Activated T-helper 17 cell treated with anti-CD3 and anti-CD28 coated beads, Interleukin-2, amount 50 U/mL, for 72 hours (primary cell): ENCODE measurements at places on chromosomes 7 and 10.

- ATAC-seq: no peak
Observed at GRCh38 chr7:132742189-132742612, 165.9 kb upstream of the PLXNA4 start.

DNA sequence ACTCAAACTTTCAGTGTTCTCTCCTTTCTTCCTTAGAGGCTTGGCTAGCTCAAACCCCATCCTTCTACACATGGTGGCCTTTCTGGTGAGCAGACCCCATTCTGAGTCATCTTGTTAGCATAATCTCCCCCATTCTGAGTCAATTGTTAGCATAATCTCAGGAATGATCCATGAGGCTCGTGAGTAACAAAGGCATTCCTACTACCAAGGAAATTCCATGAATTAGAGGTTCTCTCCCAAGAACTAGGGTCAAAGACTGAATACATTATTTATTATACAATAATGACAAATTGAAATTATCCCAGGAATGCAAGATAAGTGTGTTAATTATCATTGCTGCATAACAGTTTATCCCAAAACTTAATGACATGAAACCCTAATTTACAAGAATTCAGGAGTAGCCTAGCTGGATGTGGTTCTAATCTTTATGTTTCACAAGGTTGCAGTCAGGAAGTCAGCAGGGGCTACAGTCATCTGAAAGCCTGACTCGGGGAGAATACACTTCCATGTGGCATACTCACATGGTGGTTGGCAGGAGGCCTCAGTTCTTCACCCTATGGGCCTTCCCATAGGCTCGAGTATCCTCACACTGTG, 100.2 kb downstream of the MMRN2 start:
- no peak for ATAC-seq

DNA sequence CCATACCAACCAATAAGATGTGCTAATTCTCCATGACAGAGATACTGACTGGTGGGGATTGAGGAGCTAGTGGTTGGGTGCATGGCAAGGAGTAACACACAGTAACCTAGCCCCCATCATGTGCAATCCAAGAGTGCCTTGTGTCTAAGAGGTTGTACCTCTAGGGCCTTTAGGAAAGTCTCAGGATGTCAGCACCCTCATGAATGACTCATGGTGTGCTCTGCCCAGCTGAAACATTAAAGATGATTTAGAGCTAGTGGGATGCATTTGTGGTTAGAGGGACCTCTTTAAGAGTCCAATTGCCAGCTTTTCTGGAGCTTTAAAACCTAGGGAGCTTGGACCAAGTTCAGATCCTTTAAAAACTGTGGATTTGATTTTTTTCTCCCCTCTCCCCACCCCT, 181.1 kb downstream of the HERPUD2 start:
- no peak for ATAC-seq

DNA sequence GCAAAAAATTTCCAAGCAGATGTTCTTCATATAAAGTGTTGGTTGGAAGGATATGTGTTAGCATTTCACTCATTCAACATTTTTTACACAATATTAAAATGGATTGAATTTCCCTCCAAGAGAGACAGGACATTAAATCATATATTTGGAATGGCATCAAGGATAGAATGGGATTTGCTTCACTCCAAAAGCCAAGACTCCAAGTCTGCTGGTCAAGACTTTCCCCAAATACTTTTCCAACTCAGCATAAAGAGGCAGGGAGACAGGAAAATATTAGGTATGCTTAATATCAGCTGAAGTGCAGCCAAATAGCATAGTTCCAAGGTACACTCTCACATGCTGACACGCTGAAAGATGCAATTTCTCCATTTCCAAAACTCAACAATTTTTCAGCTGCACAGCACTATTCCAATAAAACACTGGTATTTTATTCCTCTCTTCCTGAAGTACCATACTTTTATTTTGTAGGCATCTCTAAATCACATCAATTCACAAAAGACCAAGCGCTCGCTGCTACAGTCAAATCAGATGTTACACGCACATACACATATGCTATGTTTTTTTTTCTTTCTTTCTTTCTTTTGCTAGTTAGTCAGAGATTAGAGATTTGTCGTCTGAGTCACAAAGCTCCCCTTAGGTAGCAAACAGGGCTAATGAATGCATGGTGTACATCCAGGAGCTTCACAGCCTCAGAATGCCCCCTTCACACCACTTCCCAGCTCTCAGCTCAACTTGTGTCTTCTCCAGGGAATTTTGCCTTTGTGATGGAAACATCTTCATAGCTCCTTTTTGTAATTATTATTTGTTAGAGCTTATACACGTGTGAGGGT, 1033.8 kb upstream of the AUTS2 start:
- no peak for ATAC-seq

DNA sequence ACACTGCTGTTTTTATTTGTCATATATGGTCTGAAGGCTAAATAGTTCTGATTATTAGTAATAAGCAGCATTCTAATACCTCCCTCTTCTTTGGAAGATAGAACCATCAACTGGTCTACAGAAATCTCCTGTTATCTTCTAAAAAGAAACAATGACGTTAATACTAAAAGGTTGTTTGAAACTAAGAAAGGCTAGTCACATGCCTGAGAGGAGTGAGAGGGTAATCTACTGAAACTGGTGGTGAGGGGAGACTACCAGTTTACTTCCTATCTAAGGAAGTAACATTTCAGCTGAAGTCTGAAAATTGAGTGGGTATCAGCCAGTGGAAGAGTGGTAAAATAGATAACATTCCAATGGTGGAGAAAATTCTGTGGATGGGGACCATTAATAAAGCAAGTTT, 48.4 kb downstream of the FGFBP3 start:
- no peak for ATAC-seq
